8988T (cell line): ENCODE measurements at places on chromosomes 7 and 10.
A peak's percentile ranks its signal among the peaks of the same experiment; 100 is the strongest.

- DNase-seq, result no peak
Observed at GRCh38 chr10:89360157-89360556, 17.7 kb upstream of the IFIT1B start.

DNA sequence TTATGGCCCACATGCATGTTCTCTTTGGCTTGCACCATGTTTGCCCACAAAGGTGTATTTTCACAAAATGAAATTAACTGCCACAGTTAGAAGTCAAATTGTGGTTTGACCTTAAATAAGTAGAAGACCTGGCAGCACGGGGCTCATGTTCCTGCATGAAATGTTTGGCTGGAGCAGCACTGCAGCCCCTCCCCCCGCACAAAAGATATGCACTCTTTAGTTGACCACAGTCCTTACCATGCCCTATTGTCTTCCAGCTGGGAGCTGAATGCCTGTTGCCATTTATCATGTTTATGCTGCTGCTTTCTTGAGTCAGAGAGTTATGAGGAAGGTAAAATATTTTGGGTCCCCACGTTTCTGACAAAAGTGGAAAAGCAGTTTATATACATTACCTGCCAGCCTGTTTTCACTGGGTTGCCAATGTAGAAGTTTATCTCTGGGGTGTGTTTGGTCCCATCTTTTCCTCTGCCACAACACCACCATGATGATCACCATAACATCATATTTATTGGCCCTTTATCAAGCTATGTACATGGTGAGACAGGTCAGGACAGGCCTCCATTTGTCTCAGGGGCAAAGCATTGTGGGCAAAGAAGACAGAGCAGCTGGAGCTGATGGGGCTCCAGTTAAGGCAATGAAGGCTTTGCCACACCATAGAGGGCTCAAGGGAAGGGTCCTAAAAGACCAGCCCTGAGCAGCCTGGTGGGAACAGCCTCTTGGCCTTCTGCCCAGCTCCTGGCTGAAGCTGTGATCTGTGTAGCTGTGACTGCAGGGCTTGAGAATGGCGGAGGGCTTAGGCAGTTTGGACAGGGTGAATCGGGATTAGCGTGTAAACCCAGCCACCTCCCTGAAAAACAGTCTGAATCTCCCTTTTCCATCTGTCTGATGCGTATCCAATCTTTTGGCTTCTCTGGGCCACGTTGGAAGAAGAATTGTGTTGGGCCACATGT is 5.4 kb downstream of the PRF1 start:
- no peak for DNase-seq

DNA sequence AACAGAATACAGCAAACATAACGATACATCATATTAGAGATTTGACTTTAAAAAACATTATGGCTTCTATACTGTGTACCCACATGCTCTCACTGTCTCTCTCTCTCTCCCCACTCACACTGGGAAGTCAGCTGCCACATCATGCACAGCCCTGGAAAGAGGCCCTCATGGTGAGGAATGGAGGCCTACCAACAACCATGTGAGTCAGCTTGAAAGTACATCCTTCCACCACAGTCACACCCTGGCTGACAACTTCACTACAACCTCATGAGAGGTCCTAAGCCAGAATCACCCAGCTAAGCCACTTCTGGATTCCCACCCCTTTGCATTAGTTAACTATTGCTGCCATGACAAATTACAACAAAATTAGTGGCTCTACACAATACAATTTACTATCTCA is 23.3 kb upstream of the GPR22 start:
- no peak for DNase-seq

DNA sequence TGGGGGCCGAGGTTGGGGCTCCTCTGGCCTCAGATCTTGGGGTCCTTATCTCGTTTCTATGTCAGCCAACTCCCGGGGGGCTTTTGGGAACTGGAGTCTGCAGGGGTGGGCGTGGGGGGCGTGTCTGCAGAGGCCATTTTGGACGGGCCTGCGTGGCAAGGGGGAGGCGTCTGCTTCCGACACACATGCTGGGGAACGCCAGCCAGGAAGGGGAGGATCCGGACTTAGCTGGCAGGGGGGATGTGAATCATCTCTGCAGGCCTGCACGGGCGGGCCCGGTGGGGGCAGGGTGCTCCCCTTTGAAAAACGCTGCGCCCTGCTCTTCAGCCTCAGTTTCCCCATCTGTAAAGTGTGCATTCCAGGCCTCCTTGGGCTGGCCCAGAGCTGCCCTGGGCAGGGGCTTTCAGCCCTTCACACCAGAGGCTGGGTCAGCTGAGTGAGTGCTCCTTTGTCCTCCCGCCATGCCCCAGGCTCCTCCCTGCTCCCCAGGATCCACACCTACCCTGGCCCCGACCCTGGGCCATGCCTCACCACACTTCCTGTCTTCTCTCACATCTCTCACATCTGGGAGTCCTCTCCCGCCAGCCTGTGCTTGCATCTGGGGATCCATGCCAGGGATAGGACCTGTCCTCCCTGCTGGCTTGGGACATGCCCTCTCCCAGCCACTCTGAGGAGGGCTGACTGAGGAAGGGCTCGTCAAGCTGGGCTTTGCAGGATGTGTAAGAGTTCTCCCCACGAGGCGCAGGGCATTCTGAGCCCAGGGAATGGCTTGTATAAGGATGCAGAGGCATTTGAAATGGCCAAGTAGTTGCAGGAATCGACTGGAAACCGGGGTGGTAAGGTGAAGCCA is 172.6 kb upstream of the TNRC18 start:
- DNase-seq, result peak; percentile 92

DNA sequence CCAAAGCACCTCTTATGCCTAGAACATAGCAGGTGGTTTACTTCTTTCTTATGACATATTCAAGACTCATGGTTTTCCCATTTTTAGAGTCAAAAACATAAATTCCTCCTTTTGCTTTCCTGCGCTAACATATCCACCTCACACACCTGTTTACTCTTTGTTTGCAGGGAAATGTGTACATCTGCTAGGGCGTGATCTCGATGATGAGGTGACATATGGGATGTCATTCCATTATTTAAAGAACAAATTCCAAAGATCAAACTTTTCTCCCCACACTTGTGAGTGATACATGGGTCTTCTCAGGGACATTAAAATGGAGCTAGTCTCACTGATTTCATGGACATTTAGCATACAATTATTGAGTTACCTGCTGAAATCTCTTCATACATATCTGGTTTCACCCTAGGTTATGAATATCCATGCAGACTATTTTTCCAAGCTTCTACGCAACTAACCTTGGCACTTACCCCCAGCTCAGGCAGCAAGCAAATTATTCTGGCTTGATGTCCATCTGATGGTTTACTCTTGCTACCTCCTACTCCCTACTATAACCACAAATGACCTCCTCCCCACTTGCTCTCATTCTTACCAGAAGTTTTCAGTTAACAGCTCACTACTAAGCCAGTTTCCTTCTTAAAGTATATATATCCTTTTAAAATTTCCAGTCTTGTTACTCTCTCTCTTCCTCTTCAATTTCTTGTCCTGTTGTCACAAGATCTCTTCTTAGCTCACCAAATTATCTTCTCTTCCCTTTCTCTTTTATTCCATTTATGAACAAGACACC is 208.5 kb downstream of the RNLS start:
- DNase-seq, result no peak
